NCI-H69 (cell line): ENCODE measurements at places on chromosomes 5 and 9.

DNA sequence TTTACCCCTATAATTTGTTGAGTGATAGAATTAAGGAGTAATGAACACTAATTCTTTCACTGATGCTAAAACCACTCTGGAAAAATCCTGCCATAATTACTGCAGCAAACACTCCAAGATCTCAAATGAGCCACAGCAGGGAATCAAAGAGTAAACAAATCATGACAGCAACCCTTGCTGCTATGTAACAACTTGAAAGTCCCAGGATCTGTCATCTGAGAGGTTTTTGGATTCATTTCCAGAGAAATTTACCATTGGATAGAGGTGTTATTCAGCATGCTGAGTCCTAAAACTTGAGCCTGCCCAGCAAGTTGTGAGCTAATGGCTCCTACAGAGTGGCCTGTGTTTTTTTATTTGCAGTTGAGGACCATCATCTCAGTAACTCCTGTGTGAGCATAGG, 59.2 kb downstream of the PRLR start:
- peak; percentile 31 for DNase-seq

GRCh38 chr9:87834357-87834756, 48.3 kb upstream of the SPATA31E1 start:
- peak; percentile 10 for DNase-seq

GRCh38 chr5:18179579-18179978, 545.3 kb downstream of the TAF11L14 start:
- no peak for DNase-seq

GRCh38 chr9:79264041-79264440, 307.7 kb upstream of the TLE4 start:
- peak; percentile 95 for DNase-seq

DNA sequence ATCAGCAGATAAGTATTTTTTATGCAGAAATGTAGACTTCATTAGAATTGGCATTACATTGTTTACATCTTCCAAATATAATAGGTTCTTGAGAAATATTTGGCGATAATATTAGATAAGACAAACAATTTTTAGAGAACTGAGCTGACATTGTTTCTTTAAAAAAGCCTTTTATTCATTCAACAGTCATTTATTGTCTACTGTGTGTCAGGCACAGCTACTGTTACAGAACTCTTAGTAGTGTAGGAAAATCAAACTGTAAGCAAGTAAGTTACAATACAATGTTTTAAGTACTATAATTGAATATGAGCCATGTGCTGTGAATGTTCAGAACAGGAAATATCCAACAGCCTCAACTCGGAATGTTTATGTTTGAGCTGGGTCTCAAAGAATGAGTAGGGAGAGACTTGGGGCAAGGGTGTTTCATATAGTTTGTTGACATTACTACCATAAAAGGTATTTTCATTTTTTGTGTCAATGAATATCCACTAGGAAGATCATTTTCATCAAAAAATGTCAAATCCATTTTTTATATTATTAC, 114.0 kb downstream of the CDC42SE2 start:
- DNase-seq: no peak

- DNase-seq: no peak
Observed at GRCh38 chr5:55903121-55903701, 52.1 kb downstream of the IL31RA start.
